ENCODE measurements at places on chromosomes 2 and 18.

DNA sequence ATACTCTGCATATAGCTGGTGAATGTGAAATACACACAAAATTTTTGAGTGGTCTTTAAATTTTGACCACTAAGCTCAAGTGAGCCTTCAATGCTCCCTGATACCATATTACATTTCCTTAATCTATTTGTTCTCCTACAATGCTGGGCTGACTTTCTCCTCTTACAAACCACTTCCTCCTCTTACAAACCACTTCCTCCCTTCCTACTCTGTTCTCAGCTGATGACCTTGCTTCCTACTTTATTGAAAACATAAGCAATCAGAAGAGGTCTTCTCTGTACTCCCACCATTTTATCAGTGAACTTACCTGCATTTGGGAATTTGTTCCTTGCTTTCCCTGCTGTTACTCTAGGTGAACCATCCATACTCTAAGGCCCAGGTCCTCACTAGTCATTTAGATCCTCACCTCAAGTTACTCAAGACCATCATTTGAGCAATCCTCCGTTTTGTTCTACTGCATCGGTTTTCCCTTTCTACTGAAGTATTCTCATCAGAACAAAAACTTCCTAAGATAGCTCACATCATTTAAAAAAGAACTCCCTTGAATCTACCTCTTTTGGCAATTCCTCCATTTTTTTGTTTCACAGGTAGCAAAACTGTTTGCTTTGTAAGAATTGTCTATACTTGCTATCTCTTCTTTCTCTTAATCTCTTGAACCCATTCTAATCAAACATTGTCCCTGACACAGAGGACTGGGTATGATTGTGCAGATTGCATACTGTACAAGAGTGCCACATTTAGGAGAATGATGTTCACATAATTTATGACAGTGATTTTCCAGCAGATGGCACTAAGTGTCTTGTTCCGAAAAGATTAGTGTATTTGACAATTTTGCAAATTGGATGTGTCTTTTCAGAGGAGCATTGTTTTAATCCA, 96.5 kb downstream of the EPB41L5 start:
- DNase-seq, result no peak

GRCh38 chr2:80258793-80259192, 45.8 kb downstream of the LRRTM1 start:
- no peak for DNase-seq

DNA sequence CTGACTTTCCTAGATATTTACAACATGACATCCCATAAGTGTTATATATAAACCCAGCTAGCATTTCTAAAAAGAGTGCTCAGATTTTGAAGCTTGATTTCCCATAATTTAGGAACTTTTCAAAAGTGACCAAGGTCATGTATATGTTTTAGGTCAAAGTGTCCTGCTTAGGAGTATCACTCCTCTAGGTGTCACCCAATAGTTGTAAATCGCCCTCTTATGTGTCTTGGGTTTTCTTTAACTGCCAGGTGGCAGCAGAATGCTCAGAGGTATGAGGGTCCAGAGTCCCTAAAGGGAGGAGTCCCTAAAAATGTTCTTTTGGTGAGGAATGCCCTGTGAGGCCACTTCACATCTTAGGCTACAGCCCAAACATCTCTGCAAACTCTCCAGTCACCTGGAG, 358.3 kb downstream of the CELF4 start:
- DNase-seq, result no peak

DNA sequence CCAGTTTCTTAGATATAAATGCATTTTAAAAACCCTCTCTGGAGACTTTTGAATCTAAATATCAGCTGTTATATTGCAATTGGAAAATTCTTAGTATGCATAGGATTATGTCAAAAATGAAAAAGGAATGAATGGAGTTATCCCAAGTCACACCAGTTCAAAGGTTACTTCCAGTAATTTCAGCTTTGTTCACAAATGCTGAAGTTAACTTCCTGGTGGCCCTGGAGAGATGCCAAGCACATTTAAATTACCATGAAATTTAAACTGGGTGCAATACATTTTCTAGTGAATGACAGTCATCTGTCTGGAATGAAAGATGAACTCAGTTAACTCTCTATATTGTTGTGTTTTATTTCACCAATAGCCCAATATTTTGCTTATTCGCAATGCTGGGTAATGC, 753.9 kb downstream of the SUCLG1 start:
- DNase-seq, result no peak

DNA sequence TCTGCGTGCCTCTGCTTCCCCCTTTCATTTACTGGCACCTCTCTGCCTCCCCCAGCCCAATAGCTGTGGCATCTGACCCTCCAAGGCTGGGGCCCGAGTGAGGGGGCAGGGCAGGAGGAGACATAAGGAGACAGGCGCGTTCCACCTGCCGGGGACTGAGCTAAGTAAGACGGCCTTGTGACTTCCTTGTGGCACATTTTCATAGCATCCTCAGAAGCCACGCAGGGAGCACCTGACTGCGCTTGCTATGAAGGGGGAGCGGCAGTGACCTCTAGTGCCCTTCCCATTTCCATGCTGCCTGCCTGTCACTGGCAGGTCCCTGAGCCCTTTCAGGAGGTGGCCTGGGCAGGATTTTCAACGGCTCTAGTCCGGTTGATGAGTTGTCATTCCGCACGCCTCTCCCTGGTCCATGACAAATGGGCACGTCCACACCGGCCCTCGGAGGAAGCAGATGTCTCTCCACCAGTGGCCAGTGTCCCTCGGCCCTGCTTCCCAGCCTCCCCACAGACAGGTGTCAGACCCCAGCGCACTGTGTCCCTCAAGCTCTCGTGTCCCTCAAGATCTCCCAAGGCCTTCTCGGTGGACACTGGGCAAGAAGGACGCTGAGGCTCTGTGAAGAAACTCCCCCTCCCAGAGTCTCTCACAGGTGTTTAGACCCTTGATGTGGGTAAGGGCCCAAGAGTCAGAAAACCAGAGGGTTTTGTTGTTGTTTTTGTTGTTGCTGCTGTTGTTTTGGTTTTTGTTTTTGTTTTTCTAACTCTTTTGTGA, 42.7 kb downstream of the CYP26B1 start:
- no peak for DNase-seq

GRCh38 chr2:182368996-182369395, 57.8 kb downstream of the PDE1A start:
- no peak for DNase-seq
